ENCODE measurements at places on chromosomes 12 and 14.

GRCh38 chr12:49539406-49540228, 787 bp downstream of the KCNH3 start:
- no peak for DNase-seq

- no peak for DNase-seq
These were observed 1.6 kb upstream of the EML1 start for GRCh38 chr14:99791476-99792209.

DNA sequence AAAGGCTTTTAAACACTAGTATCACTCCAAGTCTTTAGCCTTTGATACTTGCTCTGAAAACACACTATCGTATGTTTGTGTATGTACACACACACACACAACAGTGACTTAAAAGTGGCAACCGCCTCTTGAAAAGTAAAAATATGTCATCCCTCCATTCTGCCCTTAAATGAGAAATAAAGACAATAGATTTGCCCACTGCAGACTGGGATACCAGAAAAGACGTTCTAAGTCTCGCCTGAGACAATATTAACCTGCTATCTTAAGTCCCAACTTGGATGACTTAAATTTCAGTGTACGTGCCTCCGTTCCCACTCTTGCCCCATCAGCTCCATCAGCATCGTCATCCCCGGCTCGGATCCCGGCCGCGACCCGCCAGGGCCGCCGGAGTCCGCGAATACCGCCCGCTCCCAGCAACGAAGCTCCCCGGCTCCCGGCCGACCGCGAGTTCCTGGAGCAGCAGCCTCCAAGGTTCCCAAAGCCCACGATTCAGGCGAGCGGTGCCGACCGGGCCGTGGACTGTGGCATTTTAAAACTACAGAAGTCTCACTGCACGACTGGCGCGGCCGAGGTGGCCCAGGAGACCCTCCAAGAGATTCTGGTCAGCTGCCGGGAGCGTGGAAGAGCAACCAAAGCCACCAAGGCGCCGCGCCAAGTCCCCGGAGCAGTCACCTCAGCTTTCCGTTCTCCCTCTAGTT, 2.8 kb upstream of the ARID2 start:
- DNase-seq, result peak; percentile 72

- DNase-seq, result no peak
These were observed 424.3 kb downstream of the NPAS3 start for GRCh38 chr14:33362934-33363333.

DNA sequence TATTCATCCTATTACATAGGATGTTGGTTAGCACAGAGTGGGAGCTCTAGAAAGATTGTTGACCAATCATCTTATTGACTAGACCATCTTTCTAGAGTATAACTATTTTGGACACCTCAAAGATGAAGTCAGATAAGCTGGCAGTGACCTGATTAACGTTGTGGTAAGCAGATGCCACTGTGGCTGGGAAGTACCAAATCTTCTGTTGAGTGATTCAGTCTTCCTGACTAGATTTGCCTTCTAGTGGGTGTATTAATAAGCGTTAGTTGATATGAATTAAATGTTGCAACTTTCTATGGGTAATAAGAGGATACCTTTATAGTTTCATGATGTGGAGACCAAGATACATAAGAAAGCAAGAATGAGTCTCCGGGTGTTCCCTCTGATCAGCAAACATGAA, 51.2 kb upstream of the HELB start:
- DNase-seq, result no peak

DNA sequence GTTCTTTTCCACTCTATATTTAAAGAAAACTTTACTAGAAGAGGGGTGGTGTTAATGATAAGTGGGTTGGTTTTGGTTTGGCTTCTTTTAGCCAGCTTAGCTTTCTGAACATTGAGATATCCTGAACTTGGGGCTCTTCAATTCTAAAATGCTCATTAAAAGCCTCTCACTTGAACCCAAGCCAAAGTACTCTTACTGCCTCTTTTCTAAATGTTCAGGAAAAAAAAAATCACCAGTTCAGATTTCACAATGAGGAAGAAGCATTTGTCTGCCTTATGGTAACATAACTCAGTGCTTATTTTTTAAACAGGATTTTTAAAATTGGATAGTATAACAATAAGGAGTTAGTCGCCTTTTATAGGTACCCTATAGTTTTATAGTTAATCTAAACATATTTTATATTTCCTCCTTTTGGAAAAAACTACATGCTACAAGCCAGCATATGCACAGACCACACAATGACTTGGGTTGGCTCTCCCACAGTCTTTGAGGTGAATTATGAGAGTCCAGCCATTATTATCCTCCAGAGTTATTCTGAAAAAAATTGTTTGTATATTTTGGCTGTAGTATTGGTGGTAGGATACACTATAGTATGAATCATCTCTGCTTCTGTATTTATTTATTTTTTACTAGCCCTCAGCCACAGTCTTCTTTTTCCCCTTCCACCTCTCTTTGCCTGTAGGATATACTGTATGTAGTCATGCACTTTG, 195.5 kb upstream of the TMPO start:
- DNase-seq, result no peak

GRCh38 chr14:78627114-78627513, 456.9 kb downstream of the NRXN3 start:
- no peak for DNase-seq

GRCh38 chr12:69649529-69649928, 38.8 kb upstream of the LRRC10 start:
- DNase-seq, result no peak

DNA sequence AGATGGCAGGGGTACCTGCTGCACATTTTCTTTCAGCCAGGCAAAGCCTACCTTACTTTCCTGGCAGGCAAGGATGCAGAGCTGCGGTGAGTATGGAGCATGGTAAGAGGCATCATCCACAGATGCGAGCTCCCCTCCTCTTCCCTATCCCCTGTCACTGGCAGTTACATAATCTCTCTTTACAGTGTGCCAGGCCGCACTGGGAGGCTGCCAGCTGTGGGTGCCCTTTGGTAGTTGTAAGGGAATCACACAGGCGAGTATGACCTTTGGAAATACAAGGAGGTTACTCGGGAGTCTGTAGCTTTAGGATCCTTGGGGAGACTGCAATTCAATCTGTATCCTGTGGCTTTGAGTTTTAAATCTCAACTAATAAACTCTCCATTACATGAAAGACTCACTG, 132.5 kb downstream of the KTN1 start:
- DNase-seq, result no peak

DNA sequence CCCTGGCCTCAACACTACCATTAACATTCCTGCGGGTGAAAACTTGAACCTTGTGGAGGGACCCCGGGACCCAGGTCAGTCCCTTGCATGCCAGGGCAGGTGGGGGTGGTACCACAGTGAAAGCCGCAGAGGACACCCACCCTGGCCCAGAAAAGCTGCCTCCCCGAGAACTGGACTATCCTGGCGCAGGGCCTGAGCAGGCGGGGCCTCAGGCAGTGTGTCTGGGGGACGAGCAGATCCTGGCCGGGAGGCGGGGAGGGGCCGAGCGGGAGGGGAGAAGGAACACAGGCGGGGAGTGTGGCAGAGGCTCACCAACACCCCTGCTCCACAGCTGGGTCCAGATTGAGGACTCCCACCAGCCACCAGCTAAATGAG, 10.0 kb downstream of the AHNAK2 start:
- DNase-seq, result peak; percentile 65

DNA sequence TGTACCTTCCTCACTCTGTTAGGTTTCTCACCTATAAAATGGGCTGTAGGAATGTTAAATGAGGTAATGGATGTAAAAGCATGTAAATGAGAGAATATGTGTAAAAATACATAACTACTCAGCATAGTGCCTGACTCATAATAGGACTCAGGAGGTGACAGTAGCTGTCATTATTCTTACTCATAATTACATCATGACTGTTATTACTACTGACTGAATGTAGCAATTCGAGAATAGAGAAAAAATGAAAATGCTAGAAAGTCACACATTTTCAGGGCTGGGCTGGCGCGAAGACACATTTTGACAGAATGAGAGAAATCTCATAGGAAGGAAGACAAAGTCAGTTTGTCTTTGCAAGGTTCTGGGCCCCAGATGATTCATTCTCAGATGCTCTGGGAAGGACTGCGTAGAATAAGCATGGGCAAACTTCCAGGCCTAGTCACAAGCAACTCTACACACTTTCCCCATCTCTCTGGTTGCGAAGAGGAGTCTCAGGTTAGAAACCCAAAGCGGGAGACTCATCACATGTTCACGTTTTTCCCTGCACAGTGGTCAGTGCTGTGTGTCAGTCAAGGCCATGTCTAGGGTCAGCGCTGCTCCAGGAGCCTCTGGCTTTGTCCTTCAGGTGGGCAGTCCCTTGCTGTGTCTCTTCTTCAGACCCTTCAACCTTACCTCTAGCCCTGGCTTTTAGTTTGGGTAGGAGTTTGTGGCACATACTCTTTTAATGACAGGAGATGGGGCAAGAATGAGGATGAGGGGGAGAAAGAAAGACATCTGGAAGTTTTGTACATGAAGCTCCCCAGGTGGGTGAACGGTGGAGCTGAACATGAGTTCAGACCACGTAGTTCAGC, 8.4 kb downstream of the GPRC5A start:
- DNase-seq, result no peak

DNA sequence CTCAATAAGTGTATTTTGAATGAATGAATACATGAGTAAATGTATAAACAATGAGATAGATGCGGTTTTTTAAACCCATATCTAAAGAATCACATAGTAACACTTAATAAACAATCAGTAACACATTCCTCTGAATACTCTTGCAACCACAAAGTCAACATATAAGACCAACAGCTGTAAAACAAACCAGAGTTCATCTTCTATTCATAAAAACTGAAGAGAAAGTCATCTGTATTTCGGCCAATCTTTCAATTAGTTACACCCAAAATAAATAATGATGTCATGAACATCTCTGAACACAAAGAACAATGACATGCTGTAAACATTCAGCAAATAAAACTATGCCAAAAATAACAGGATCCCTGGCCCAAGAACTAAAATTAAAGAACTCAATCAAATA, 47.2 kb downstream of the ARMH4 start:
- no peak for DNase-seq

- no peak for DNase-seq
These were observed 41.8 kb upstream of the PTPRR start for GRCh38 chr12:70962226-70962794.

DNA sequence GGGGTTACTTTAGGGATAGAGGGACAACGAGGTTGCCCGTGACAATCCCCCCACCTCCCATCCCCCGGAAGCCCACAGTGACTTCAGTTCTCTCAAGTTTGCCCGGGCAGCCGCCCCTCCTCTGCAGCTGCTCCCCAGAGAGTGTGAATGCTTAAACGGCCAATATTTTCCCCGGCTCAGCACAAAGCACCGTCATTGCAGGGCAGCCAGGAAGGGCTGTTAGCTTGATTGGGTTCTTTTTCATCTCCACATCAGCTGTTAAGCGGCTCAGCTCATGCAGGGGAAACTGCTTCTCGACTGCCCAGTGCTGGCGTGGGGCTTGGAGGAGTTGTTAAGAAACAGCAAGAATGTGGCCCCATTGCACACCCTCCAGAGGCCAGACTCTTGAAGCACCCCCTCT, 120.5 kb upstream of the NCOR2 start:
- DNase-seq, result no peak

DNA sequence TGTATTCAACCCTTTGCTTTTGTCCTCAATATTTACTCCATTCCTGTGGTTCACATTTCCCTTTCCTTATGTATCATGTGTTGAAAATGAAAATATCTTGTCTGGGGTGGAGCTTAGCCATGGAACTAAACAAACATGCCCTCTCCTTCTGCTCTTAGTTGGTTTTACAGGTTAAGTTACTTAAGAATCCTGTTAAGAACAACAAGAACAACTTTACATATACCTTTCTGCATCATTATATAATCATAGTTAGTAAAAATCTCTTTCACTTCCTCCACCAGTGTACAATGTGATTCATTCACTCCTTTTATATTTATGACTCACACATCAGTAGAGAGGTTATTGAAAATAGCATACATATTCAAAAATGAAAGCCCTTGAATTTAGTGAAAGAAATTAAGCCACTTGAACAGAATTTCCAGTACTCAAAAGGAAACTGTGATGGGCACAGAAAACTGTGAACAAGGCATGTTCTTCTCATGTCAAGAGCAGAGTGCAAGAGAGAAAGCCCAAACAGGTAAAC, 307.7 kb downstream of the CCDC91 start:
- DNase-seq, result no peak

GRCh38 chr14:54475187-54475899, 13.4 kb downstream of the GMFB start:
- DNase-seq, result no peak

GRCh38 chr14:95052016-95052585, 105.2 kb downstream of the DICER1 start:
- DNase-seq, result no peak

DNA sequence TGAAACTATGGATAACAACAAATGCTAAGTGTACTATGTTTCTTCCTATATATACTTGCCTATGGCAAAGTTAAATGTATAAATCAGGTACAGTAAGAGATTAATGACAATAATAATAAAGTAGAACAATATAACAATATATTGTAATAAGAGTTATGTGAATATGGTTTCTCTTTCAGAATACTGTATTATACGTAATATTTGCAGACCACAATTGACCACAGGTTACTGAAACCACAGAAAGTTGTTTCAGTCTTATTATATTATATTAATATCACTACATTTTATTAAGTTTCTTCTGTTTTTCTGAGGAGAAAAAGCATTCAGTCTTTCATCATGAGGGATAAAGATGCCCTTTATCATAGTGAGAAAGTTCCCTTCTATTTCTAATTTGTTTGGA, 131.2 kb downstream of the EML1 start:
- no peak for DNase-seq

GRCh38 chr12:122848471-122849351, 13.5 kb downstream of the HIP1R start:
- peak; percentile 32 for DNase-seq

GRCh38 chr12:124975276-124975675, 13.7 kb downstream of the DHX37 start:
- DNase-seq, result no peak

DNA sequence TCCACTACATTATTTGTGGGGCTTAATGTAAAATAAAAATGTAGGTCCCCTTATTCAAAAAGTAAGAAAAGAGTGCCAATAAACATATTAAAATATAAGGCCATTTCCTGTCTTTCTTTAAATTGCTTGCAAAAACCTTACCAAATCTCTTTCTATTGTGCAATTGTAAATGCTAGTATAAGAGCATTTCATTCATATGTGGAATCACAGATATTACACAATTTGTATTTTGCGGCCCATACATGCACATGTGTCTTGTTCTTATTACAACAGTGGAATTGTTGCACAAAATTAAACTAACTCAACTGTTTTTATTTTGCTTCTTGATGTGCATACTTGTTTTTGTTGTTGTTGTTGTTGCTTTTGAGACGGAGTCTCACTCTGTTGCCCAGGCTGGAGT, 20.1 kb upstream of the CRADD start:
- no peak for DNase-seq

- DNase-seq, result no peak
These were observed 198.7 kb upstream of the DCN start for GRCh38 chr12:91381309-91381804.

All from lower lobe of right lung (tissue), 2 donors.